Globus pallidus (tissue), 1 donor: ENCODE measurements at places on chromosomes 13 and 19.

DNA sequence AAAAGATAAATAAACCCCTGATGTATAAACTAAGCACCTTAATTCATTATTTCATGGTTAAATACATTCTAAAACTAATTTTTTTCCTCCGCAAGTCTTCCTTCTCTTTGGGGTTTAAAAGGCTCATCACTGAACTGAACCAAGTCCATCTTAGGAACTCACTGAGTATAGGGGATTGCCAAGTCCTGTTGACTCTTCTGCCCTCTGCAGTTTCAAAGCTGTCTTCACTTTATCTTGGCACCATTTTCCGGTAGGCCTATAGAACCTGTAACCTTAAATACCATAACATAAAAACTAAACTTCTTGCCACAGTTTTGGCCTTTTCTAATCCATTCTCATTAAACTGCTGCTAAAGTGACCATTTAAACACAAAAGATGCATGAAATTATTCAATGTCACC, 66.5 kb upstream of the USPL1 start:
- DNase-seq, result peak; percentile 29

DNA sequence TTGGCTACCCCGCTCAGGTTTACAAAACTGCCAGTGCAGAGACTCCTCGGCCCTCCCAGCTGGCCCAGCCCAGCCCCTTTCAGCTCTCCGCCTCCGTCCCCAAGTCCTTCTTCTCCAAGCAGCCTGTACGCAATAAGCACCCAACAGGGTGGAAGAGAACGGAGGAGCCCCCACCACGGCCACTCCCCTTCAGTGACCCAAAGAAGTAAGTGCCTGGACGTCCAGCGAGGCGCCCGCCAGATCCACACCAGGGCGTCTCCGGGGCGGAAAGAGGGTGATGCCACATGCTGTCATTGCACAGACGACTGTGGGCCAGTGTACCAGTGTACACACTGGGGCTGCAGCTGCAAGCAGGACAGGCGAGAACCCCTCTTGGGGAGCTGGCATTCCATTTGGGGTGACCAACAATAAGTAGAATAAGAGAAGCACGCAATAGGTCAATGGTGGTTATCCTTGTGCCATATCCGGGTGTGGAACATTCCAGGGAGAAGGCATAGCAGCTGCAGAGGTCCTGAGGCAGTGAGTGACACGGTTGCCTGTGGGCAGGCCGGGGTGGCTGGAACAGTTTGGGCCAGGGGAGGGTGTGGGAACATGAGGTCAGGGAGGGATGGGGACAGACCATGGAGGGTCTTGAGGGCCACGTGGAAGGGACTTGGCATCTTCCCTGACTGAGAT, 41.3 kb downstream of the DPF1 start:
- no peak for DNase-seq

DNA sequence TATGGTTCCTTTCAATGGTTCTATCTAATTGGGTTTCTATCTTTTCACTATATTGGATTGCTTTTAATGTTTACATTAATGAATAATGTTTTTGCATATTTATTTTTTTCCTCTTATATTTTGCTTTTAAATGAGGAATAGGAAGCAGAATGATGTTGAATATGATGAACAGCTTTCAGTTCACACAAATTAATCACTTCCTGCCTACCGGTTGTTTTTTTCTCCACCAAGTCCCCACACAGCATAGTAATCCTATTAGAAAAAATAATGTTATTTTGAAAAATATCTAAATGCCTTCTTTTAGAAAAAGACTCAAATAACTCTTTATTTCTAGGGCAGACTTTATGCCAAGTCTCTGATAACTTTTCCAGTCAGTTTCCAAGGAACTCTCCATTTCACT, 184.9 kb upstream of the MIR17HG start:
- DNase-seq, result no peak

GRCh38 chr19:19115954-19116353, 22.3 kb downstream of the TMEM161A start:
- no peak for DNase-seq

- no peak for DNase-seq
Measured at GRCh38 chr13:21079761-21080592, 18.6 kb upstream of the LATS2 start.

DNA sequence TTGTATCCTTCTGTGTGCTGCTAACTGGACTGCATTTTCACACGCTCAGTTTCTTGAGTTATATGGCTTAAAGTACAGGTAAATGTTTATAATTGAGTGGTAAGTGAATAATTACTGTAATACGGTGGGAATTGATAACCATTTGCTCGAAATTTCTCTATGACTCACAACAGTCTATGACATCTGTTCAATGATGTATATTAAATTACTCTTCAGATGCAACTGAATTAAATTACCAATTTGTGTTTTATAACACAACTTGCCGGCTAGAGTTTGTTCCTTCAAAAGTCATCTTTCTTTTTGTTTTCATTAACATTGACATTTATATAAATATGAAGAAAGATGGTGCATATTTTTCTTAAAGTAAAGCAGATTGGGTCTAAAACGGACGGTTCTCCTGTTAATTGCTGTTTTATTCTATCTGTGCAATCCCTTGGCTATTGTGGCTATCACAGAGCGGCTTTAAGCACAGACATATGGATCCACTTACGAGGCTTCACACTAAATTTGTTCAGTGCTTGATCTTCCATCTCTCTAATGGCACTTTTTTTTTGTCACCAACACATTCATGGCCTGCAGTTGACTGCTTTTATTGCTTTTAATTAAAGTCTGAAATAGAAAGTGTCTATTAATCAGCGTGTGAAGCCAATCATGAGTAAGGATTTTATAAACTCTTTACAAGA, 1291.6 kb upstream of the SLC10A2 start:
- no peak for DNase-seq

GRCh38 chr19:35419046-35419445, 29.0 kb upstream of the FFAR2 start:
- no peak for DNase-seq

GRCh38 chr19:6458695-6459261, 814 bp downstream of the SLC25A23 start:
- peak; percentile 8 for DNase-seq

GRCh38 chr13:43356567-43356966, 333.2 kb downstream of the DNAJC15 start:
- DNase-seq, result no peak
